Effector memory CD8-positive, alpha-beta T cell (primary cell): ENCODE measurements at places on chromosomes 3 and 15.

GRCh38 chr3:59772416-59773408 is 722.9 kb upstream of the CFAP20DC start:
- peak; percentile 40 for DNase-seq

GRCh38 chr3:113535898-113536297 is 3.5 kb downstream of the SIDT1 start:
- no peak for DNase-seq

DNA sequence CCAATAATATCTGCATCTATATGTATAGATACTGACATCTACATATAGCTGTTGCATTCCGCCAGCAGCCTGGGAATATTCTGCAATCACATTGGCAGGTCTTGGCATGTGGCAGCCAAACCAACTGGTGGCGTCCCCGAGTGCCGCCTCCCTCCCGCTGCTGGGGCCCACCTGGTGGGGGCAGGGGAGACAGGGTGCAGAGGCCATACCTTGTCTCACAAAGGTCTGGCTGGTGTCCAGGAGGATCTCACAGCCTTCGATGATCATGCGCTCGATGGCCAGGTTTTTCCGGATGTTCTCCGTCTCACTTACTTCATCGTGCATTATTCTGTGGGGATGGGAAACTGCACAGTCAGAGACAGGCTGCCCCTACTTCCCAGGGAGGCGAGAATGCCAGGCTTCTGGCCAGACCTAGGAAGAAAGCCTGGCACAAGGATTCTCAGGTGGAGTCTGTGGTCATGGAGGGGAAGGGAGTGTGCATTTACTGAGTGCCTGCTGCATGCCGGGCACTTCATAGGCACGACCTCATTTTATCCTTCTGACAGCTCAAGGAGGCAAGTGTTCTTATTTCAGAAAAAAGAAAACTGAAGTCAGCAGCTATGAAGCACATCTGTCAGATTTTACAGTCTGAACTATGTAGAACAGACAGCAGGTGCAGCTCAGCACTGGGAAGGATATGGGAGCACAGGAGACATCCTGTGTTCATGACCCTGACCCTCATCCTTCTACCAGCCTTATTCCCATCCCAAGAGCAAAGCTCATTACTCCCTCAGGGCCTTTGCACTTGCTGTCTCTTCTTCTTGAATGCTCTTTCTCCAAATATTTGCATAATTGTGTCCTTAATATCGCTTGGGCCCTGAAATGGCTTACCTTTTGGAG is 62.8 kb downstream of the RASGRF1 start:
- no peak for DNase-seq

DNA sequence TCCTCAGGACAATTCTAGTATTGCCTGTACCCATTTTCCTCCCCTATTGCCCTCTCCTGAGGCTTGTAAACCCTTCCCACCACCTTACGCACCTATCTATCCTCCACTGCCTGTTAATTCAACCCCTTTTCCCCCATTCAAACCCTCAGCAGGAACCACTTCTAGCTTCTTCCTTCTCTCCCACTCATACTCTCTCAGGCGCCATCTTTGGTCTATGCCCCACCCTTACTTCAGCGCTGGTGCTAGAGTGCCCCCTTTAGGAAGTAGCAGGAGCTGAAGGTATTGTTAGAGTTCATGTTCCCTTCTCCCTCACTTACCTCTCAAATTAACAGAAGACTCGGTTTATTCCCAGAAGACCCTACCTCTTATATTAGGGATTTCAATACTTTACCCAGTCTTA is 121.8 kb upstream of the NLGN1 start:
- DNase-seq, result no peak

- DNase-seq, result no peak
Observed at GRCh38 chr15:35723120-35723847, 177.3 kb upstream of the DPH6 start.

DNA sequence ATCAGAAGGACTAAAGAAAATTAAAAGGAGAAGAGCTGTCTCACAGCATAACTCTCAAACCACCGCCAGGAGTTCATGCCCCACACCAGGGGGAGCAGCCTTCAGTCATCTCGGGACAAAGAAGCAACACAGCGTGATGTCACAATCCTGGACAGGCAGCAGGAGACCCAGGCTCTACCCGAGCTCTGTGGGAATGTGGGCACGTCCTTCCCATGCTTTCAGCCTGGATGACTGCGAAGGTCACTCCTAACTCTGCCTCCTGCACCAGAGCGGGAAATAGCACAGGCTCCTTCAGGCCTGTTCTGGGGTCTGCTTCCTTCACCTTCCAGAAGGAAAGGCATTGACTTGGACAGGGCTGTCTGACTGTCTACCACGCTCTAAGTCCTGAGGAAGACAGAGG is 31.3 kb downstream of the NOX5 start:
- no peak for DNase-seq

GRCh38 chr3:51102396-51102795 is 282.7 kb upstream of the MANF start:
- no peak for DNase-seq

DNA sequence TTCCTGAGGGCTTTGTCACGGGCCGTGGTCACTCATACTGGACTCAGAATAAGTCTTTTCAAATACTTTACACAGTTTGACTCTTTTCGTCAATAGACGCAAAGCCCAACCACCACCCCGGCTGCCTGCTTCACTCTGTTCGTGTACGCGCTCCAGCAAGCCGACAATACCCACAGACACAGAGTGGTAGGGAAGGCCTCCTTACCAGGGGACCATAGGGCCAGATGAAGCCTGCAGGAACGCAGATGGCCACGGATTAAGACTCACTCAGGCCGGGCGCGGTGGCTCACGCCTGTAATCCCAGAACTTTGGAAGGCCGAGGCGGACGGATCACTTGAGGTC is 29.7 kb downstream of the EFCAB12 start:
- DNase-seq, result peak; percentile 5

DNA sequence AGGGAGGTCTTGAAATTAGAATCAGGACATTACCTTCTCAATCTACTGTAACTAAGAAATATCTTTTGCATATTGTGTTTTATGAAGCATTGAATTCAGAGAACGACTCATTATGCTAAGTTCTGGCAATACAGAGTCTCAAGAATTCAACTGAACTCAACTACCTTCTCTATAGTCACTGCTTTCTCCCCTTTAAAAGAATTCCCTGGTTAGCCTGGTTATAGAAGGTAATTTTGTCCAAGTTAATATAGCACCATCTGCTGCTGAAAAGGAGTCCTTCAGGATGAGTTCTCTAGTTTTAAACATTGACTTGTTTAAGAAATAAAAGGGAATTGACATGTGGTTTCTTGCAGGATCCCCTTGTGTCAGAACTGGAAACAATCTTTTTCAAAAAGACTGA is 60.2 kb downstream of the IL16 start:
- no peak for DNase-seq

DNA sequence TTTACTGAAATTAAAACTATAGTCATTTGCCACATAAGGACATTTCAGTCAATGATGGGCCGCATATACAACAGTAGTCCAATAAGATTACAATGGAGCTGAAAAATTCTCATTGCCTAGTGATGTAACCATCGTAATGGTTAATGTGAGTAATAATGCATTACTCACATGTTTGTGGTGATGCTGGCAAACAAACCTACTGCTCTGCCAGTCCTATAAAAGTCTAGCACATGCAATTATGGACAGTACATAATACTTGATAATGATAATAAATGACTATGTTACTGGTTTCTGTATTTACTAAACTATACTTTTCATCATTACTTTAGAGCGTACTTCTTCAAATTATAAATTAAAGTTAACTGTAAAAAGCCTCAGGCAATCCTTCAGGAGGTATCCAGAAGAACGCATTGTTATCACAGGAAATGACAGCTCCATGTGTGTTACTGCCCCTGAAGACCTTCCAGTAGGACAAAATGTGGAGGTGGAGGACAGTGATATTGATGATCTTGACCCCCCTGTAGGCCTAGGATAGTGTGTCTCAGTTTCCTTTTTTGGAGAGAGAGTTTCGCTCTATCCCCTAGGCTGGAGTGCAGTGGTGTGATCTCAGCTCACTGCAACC is 102.7 kb downstream of the ATP1B3 start:
- no peak for DNase-seq

DNA sequence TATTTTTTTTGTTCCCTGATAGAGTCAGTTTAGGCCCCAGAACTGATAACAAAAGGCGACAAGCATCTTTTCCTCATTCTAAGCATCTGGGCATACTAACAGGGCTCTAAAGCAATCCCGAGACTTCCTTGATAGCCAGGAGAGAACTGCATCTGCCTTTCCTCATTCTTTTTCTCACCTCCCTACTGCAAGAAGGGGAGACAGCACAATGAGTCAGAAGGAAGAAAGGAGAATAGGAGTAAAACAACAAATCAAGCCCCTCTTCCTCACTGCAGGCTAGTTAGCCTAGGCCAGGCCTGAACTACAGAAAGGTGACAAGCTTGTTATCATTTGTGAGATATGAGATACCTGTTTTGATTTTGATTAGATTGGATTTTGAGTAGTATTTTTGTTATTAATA is 97.9 kb downstream of the NAALADL2 start:
- no peak for DNase-seq
